Panc1 (cell line): ENCODE measurements at places on chromosomes 13 and 19. TPM values are rescaled to one million over a fixed set of nuclear protein-coding genes. Genes with fewer than 3 reads are reported as not detected.

- no peak for DNase-seq
Observed at GRCh38 chr13:94928127-94928775, 215.9 kb upstream of the SOX21 start.

DNA sequence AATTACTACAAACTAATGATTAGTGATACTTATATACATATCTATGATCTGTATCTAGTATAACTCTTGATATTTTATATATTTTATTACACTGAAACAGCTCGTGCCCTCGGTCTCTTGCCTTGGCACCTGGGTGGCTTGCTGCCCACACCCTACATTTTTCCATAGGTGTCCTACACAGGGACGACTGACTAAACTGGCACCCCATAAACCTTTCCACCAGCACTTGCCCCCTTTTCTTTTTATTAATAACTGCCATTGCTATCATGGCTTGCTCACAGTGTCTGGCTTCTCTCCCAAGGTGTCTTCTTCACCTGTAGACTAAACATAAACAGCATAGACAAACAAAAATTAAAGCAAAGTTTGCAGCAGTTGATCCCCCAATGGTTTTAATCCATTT, 30.4 kb downstream of the CLEC4M start:
- DNase-seq, result no peak

Gene KLK12
- not detected for total RNA-seq

Gene C19orf18
- total RNA-seq, result 0.98 TPM

Gene ZNF667
- not detected for total RNA-seq

GRCh38 chr13:112101360-112101930, 34.5 kb downstream of the SOX1 start:
- DNase-seq, result no peak

GRCh38 chr19:917323-918151, at the start of gene KISS1R:
KISS1R (plus strand) TSS chr19:917333; CDS start chr19:917503, 170 bp downstream.
- DNase-seq, result no peak

DNA sequence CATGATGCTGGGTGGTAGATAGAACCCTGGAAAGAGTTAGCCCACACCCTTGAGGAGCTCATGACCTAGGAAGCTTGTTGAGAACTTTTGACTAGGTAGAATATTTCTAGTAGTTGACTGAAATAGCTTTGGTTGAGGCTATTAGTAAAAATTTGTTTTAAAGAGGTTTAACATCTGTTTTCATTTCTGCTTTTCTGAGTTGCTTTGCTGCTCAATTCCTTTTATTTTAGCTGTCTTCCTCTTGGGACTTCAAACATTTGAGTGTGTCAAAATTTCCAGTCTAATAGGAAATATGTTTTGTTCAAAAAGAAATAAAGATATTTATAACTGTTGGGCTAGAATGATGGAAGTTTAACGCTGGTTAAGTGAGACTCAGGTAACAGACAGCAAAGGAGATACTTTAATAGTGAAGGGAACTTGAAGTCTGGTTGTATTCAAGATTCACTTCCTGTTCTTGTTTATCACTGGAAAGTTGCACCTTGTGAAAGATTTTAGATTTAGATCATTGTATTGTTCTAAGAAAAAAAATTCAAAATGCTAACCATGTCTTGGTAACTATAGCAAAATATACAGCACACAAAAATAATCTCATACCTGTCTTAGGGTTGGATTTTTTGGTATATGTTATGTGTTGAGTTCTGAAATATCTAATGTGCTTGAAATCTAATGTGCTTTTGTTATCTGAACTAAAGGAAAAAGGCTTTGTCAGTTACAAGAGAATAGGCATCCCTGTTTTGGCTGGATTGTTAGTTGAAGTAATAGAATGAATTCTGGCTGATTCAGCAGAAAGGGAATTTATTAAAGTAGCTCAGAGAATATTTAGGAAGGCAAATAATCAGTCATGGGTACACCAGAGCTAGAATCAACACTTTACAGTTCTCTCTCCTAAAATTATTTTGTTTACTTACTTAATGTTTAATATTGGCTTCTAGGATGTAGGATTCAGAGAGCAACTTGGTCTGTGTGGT, 24.4 kb upstream of the GPR18 start:
- no peak for DNase-seq

Gene TTYH1
- total RNA-seq, result 0.62 TPM

Gene CCNE1
- 26.4 TPM for total RNA-seq

Gene CRX
- not detected for total RNA-seq

GRCh38 chr13:58238972-58239773, 607.6 kb downstream of the PCDH17 start:
- DNase-seq, result no peak

DNA sequence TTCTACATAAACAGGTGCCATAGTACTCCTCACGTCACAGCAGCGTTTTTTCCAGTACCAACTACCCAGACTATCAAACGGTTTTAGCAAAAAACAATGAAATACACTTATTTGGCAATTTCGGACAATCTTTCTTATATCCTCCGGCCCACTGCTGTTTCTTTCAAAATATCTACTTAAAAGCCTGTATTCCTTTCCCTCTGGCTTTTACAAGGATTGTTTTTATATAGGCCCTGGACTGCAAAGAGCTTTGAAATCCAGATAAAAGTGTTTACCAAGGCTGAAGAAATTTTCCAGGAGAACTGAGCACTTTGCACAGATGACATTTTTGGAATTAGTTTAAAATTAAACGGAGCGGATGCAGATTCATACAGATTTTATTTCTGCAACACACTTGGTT, 255.9 kb upstream of the STARD13 start:
- no peak for DNase-seq

GRCh38 chr19:10871711-10872545, 575 bp downstream of the CARM1 start:
- DNase-seq, result no peak
